ENCODE measurements at places on chromosomes 5 and 9. TPM values are rescaled to one million over a fixed set of nuclear protein-coding genes. Genes with fewer than 3 reads are reported as not detected.

GABRP gene
- total RNA-seq, result not detected

NMUR2 gene
- total RNA-seq, result not detected

PARP8 gene
- 0.10 TPM for total RNA-seq

N4BP3 gene
- 1.2 TPM for total RNA-seq

FCN2 gene
- total RNA-seq, result not detected

TMEM215 gene
- total RNA-seq, result not detected

TGFBI gene
- 1,874 TPM for total RNA-seq

TMC1 gene
- 0.05 TPM for total RNA-seq

HSD17B4 gene
- 61.2 TPM for total RNA-seq

FAM169A gene
- total RNA-seq, result 6.2 TPM

PDE6A gene
- total RNA-seq, result 0.08 TPM

TRIM36 gene
- total RNA-seq, result 1.7 TPM

FRMPD1 gene
- total RNA-seq, result 0.05 TPM

ZNF622 gene
- total RNA-seq, result 43.1 TPM

ANKRD34B gene
- 0.07 TPM for total RNA-seq

TRIM7 gene
- total RNA-seq, result 41.8 TPM
